GM19239 (cell line): ENCODE measurements at places on chromosomes 5 and 9.

DNA sequence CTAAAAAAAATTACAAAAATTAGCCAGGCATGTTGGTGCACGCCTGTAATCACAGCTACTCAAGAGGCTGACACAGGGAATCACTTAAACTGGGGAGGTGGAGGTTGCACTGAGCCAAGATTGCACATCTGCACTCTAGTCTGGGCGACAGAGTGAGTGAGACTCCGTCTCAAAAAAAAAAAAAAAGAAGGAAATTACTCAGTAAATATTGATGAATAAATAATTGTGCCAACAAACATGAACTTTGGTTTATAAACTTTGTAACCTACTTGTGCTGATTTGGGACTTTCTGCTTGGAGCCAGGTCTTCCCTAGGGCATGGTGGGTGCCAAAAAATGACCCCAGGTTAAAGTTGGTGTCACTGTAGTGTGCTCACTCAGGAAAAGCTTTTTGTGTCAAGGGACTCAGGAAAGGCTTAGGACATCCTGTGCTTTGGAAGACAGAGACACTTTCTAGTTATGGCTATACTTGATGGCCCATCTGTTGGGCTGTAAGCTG, 19.0 kb downstream of the ABLIM3 start:
- DNase-seq, result no peak

- DNase-seq, result no peak
Measured at GRCh38 chr9:104788251-104788650, 24.3 kb downstream of the NIPSNAP3B start.

DNA sequence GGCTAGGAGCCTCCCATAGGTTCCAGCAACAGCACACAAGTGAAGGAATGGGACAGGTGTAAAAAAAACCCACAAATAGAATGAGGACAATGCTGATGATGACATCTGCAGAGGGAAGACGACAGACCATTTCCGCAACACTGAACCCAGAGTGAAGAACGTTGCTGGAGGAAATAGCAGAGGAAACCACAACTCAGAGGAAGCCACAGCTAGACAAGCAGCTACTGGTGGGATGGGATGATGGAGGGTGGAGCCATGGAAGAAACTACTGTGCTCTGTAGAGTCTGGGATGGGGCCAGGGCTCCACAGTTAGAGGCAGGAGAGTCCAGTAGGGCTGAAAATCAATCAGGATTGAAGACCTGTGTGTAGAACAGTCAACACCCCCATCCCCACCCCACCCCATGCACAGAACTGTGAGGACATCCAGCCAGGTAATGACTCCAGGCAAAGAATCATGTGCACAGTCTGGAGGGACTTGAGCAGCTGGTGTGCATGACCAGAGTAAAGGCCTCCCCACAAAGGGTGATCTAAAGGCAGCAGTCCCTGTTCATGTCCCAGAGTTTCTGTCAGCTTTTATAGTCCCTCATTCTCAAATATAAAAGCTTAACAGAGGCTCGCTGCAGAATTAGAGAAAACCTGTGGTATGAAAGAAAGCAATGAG, 65.2 kb upstream of the SPIN1 start:
- peak; percentile 19 for DNase-seq

DNA sequence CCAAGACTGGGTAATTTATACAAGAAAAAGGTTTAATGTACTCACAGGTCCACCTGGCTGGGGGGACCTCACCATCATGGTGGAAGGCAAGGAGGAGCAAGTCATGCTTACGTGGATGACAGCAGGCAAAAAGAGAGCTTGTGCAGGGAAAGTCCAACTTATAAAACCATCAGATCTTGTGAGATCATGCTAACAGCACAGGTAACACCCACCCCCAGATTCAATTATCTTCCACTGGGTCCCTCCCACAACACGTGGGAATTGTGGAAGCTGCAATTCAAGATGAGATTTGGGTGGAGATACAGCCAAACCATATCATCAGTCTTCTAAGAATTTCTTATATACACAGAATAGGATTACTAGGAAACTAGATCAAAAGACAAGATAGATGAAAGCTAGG, 555.6 kb downstream of the PRR16 start:
- DNase-seq, result no peak
